ENCODE measurements at places on chromosomes 1 and 21.

- no peak for DNase-seq
Observed at GRCh38 chr1:86110451-86111129, 46.0 kb downstream of the COL24A1 start.

DNA sequence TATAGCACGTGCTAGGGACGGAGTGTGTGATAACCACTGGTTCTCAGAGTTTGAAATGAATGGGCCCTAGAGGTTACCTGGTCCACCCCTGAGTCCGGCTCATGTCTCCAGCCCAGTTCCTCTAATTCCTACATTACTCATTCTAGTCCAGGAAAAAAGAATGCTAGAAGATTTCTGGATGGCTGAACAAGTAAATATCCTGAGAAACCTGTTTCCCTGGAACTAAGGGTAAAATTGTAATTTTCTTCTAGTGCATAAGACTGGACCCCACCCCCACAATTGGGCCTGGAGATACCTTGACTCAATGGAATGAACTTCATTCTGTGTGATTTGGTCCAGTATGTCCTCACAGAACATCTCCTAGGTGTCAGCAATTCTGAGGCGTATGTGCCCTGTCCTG is 208.4 kb downstream of the TRABD2B start:
- DNase-seq: no peak

DNA sequence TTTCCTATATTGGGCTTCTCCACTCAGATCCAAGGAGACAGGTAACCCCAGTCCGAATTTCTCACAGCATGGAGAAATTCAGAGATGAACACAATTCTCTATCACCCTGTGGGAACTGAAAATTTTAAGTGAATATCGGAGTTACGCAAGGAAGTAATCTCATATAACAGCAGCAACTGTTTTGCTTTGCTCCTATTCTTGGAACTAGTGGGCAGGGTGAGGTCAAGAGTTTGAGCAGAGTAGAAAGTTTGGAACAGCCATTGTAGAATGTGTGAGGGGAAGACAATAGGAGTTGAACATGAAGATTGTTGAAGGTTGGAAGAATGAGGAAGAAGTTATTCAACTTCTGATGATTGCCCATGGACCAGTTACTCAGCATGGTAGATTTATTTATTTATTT is 24.3 kb upstream of the SLC35D1 start:
- no peak for DNase-seq

DNA sequence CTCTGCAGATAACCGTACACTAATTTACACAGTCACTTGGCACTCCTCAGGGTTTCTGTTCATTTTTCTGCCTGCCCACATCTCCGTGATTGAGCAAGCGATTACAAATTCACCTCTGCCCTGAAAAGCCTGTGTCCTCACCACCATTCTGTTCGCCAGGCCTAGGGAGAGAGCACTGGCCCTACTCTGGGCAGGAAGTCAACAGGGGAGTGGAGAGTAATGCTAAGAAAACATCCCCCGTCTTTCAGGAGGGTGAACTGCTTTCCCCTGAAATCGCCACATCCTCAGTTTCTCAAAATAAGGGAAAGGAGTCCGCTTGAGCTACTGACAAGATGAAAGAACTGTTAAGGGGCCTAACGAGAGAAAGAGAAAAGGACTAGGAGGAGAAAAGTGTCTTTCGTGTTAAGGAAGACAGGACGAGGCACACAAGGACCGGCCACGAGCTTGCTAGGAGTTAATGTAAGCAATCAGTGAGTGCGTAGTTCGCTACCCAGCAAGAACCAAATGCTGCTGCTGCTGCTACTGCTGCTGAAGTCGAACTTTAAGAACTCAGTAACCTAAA is 632 bp downstream of the PEX19 start:
- peak; percentile 26 for DNase-seq

- DNase-seq: no peak
Observed at GRCh38 chr1:236638945-236639344, 34.6 kb upstream of the HEATR1 start.

DNA sequence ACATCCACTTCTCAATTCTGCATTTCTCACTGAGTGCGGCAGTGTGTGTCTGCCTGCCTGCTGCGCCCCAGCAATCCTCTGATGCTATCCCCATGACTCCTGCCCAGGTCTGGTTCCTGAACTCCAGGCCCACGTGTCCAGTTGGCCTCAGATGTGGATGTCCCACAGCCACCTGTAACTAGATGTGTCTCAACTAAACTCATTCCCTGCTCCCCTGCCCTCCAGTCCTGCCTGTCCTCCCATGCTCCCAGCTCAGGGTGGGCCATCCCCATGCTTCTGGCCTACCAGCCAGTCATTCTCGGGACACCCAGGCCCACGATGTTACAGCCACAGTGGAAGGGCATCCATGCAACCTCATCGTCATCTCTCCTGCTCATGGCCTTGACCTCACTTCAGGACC is 76.8 kb downstream of the STUM start:
- DNase-seq: no peak

DNA sequence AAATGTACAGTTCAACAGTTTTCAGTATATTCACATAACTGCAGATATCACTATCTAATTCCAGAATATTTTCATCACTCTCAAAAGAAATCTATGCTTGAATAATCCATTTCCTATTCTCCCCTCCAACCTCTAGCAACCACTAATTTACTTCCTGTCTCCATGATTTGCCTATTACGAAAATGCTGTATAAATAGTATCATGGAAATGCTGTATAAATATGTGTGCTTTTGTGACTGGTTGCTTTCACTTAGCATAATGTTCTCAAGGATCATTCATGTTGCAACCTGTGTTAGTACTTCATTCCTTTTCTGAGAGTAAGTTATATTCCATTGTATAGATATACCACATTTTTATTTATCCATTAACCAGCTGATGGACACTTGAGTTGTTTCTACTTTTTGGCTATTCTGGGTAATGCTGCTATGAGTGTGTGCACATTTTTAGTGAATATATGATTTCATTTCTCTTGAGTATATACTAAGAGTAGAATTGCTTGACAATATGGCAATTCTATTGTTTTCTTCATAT is 115.6 kb downstream of the TNFSF18 start:
- no peak for DNase-seq

DNA sequence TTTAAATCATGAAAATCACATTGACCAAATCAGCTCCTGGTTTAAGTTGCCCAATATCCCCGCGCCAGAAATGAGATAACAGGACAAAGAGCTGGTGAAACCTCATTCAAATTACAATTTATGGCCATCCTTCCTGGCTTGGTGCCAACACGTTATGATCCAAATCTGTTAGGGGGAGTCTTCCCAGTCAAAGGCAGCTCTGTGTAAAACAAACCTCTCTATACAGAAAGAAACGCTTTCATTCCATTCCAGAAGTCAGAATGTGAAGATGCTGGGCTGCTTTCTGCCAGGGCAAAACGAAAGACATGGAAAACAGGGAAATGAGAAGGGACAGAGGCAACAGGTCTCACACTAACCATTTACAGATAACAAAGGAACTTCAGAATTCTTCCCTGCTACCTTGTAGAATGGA is 53.5 kb upstream of the TIAM1 start:
- no peak for DNase-seq

GRCh38 chr1:31757204-31757679 is 6.9 kb downstream of the ADGRB2 start:
- no peak for DNase-seq

- DNase-seq: no peak
Observed at GRCh38 chr1:172135076-172135672, 285.3 kb upstream of the C1orf105 start.

All from Calu3 (cell line).